ENCODE measurements at places on chromosomes 7 and 10. TPM values are rescaled to one million over a fixed set of nuclear protein-coding genes. Genes with fewer than 3 reads are reported as not detected.

DNA sequence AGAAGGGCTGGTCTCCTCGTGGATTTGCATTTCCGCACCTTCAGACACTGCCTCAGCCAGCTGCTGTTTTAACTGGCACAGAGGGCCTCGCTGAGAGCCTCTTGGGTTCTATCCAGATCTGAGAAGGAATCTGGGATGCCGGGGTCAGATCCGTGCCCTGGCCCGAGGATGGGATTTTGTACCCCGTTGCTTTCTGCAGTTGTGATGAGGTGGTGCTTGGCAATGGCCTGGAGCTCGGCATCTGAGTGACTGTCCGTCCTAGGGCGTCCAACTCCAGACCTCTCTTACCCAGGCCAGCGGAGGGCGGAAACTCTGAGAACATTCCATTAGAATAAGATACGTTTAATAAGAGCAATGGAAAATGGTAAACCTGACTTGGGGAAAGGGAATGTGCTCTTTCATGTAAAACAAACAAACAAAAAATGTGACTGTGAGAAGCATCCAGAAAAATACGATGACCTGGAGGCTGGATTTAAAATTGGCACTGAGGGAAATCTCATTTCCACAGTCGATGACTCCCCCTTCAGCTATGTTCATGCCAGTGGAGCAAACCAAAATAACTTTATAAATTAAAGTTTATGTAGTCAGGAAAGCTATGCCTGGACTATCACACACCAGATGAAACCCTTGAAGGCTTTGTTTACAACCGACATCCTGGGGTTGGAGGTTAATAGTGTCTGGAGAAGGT is 39.6 kb downstream of the GRK5 start:
- no peak for DNase-seq
- H3K27me3 ChIP-seq, result no peaks in the 10 kb centered on the region
- no peak overlapping the region for H3K4me3 ChIP-seq
- peaks cover 45% of the 10 kb centered on the region for H3K4me1 ChIP-seq
- H3K36me3 ChIP-seq, result peaks cover 20% of the 10 kb centered on the region

DNA sequence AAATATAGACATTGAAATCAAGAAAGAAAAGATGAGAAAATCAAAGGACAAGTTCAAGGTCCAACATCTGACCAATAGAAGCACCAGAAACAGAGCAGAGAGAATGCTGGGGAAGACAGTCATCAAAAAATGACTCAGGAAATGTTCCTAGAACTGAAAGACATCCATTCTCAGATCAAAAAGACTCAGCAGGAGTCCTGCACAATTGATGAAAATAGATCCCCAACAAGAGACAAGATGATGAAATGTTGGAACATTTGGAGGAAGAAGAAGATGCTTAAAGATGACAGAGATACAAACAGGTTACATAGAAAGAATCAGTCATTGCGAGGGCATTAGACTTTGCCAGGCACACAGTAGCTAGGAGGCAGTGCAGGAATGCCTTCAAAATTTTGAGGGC is 30.0 kb upstream of the EIF5AL1 start:
- no peak overlapping the region for H3K27ac ChIP-seq
- H3K36me3 ChIP-seq, result no peaks in the 10 kb centered on the region
- no peak for DNase-seq
- peaks cover 16% of the 10 kb centered on the region for H3K27me3 ChIP-seq
- H3K4me3 ChIP-seq, result no peak overlapping the region
- H3K4me1 ChIP-seq, result no peaks in the 10 kb centered on the region

DNA sequence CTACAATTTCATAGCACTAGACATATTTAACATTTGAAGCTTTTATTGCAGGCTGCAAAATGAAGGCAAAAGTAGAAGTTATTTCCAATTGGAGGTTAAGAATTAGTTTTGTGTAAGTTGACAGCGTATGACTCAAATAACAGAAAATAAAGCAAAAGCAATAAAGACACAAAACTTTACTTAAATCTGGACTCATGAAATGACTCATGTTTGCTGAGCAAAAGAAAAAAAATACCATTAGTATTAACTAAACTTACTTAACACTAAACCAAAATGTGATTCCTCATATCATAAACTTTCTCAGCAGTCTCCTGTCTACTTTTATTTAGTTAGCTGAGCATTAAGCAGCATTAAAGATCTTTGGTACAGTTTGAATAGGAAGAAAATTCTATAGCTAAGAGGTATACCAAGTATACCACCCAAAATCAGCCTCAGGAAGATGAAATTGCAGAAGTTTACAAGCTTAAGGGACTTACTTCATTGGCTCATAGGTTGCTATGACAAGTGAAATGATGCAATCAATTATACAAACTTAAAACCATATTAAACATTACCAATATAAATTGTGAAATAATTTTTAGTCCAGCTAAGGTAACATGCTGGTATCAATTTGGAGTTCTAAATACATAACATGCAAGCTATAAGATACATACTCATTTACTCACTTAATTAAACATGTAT is 1131.4 kb downstream of the XPNPEP1 start:
- no peaks in the 10 kb centered on the region for H3K36me3 ChIP-seq
- no peaks in the 10 kb centered on the region for H3K27me3 ChIP-seq
- H3K27ac ChIP-seq, result no peak overlapping the region
- DNase-seq, result no peak
- no peaks in the 10 kb centered on the region for H3K4me1 ChIP-seq

GRCh38 chr10:77441353-77442166 is 196.0 kb downstream of the KCNMA1 start:
- H3K36me3 ChIP-seq, result no peaks in the 10 kb centered on the region
- no peak overlapping the region for H3K4me3 ChIP-seq
- H3K27ac ChIP-seq, result no peak overlapping the region
- H3K27me3 ChIP-seq, result no peaks in the 10 kb centered on the region
- no peak for DNase-seq

GRCh38 chr7:10912077-10912476 is 61.6 kb upstream of the PHF14 start:
- H3K27me3 ChIP-seq, result peaks cover 2% of the 10 kb centered on the region
- no peak for DNase-seq
- H3K27ac ChIP-seq, result no peak overlapping the region
- no peak overlapping the region for H3K4me3 ChIP-seq

DNA sequence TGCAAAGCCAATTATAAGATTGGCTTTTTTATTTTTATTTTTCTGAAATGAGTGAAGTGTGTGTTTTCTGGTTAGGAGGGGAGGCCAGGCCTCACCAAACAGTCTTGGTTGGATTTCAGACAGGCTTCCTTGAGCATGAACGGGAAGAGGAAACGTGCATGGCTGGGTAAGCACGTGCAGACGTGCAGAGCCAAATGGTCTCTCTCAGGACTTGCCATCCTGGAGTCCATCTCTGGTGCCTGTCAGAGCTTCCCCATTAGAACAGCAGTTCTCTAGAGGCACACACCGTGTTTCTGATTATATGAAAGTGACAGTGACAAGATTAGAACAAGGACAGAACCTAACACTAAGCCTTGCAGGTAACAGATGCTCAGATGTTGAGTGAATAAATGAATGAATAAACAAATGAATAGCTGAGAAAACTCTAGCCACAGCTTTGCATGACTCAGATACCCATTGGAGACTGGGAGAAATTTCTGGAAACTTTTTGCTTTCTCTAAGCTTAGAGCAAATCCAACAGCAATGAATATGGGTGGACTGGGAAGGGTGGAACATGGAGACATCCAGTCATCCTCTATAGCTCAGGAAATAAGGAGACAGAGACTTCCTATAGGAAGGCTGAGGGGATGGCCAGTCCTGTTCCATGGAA is 11.8 kb upstream of the CALD1 start:
- H3K27me3 ChIP-seq, result no peaks in the 10 kb centered on the region
- H3K4me3 ChIP-seq, result no peak overlapping the region
- no peaks in the 10 kb centered on the region for H3K36me3 ChIP-seq
- no peaks in the 10 kb centered on the region for H3K4me1 ChIP-seq
- no peak overlapping the region for H3K27ac ChIP-seq

GRCh38 chr7:135822376-135822775 is 73.8 kb upstream of the FAM180A start:
- H3K4me3 ChIP-seq, result no peak overlapping the region
- H3K27ac ChIP-seq, result no peak overlapping the region
- DNase-seq, result no peak

DNA sequence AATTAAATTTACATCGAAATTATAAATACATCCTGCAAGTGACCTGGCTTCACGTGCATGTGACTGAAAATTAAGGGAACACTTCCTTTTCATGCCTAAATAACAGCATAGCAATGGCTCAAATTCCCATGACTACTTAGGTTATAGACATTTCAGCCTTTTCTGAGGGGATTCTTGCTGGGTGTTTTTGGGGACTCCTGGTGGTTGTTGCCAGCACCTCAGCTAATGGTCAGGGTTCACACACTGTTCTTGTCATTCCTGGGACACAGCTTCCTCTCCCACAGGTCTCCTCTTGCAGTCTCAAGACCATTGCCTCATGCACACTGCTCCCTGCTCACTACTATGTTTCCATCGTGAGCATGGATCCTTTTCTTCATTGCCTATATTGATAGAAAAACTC is 148.9 kb upstream of the GLI3 start:
- H3K4me1 ChIP-seq, result no peaks in the 10 kb centered on the region
- H3K27ac ChIP-seq, result no peak overlapping the region
- no peak for DNase-seq
- no peak overlapping the region for H3K4me3 ChIP-seq

GRCh38 chr7:31408140-31408729 is 67.7 kb upstream of the NEUROD6 start:
- H3K27me3 ChIP-seq, result no peaks in the 10 kb centered on the region
- no peaks in the 10 kb centered on the region for H3K36me3 ChIP-seq
- no peak overlapping the region for H3K4me3 ChIP-seq
- no peaks in the 10 kb centered on the region for H3K4me1 ChIP-seq
- DNase-seq, result no peak

- H3K36me3 ChIP-seq, result no peaks in the 10 kb centered on the region
- no peak overlapping the region for H3K27ac ChIP-seq
- no peaks in the 10 kb centered on the region for H3K4me1 ChIP-seq
- H3K4me3 ChIP-seq, result no peak overlapping the region
- DNase-seq, result no peak
Observed at GRCh38 chr7:39195967-39196366, 218.3 kb downstream of the POU6F2 start.

GRCh38 chr7:3229904-3230470 is 71.1 kb upstream of the SDK1 start:
- H3K36me3 ChIP-seq, result peaks cover 3% of the 10 kb centered on the region
- no peak overlapping the region for H3K4me3 ChIP-seq

DNA sequence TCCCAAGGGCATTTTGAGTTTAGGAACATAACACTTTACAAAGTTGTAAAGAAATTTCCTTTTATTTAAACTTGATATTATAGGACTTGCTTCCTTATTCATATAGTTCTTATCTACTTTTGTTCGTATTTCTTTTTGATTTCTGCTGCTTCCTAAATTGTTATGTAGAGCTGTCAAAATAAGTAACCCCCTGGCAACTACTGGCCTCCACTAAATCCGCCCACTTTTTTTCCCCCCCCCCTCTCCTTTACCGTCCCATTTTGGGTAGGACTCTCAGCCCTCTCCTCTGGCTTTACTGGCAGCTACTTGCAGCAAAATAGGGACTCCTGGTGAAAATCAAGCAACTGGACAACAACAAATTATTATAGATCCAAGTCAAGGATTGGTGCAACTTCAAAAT is 1.1 kb downstream of the SP4 start:
- H3K36me3 ChIP-seq, result peaks cover 33% of the 10 kb centered on the region
- no peaks in the 10 kb centered on the region for H3K27me3 ChIP-seq
- peak overlapping the region; percentile 99 for H3K4me3 ChIP-seq
- no peak for DNase-seq

- H3K4me3 ChIP-seq, result no peak overlapping the region
- H3K4me1 ChIP-seq, result no peaks in the 10 kb centered on the region
- DNase-seq, result no peak
- no peaks in the 10 kb centered on the region for H3K36me3 ChIP-seq
- peaks cover 2% of the 10 kb centered on the region for H3K27me3 ChIP-seq
Observed at GRCh38 chr10:71868192-71868697, 17.2 kb upstream of the PSAP start.

DNA sequence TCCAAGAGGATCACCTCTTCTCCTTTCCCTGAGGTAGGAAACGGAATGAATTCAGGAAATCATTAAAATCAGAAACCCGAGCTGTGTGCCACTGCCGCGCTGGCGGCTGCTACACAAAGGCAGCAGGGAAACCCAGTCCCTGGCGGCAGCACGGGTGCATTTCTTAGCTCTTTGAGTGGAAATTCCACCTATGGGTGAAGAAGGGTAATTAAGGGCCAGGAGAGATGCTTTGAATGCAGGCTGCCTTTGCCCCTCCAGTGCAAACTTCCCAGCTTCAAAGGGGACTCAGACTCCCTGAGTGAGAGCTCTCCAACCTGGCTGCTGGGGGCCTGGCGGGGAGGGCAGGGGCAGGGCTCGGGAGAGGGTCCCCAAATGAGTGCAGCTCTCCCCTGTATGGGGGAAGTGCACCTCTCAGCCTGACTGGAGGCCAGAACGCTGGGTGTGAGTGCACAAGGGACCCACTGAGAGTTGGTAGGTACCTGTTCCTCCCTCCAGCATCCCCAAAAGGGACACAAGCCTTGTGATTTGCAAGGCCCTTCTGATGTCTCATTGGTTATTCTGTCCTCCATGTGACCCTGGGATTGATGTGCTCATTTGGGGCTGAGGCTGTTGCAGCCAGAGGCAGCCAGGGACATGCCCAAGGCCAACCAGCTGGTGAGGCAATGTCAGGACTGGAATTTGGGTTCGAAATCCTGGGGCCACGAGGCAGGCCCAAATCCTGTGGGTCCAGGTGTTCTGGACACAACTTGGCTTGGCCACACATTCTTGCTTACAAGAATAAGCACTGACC is 16.3 kb upstream of the ZMIZ1 start:
- no peak overlapping the region for H3K4me3 ChIP-seq
- H3K36me3 ChIP-seq, result peaks cover 2% of the 10 kb centered on the region
- H3K27me3 ChIP-seq, result no peaks in the 10 kb centered on the region
- no peak for DNase-seq
- H3K27ac ChIP-seq, result no peak overlapping the region

DNA sequence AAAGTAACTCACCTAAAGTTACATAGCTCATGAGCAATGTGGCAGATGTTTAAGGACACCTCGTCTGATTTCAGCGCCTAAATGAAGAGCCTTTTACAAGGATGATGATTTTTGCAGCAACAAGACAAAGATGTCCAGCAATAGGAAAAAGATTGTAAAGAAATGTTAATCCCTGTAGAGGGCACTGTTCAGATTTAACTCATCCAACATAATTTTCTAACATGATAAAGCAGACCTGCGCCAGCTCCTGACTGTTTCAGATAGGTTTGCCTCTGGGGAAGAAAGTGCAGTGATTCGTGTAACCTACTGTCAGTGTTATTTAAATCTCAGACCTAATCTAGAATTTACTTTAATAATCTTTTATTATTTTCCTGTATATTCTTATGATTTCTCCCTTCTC is 595.2 kb downstream of the AUTS2 start:
- no peak overlapping the region for H3K4me3 ChIP-seq
- no peaks in the 10 kb centered on the region for H3K36me3 ChIP-seq
- H3K27ac ChIP-seq, result no peak overlapping the region

- H3K27me3 ChIP-seq, result peaks cover 5% of the 10 kb centered on the region
- H3K4me1 ChIP-seq, result no peaks in the 10 kb centered on the region
- DNase-seq, result no peak
- no peaks in the 10 kb centered on the region for H3K36me3 ChIP-seq
- no peak overlapping the region for H3K27ac ChIP-seq
- no peak overlapping the region for H3K4me3 ChIP-seq
Observed at GRCh38 chr10:60846173-60846572, 67.9 kb downstream of the CDK1 start.

The ADAM8 gene
- 133 TPM for total RNA-seq

The SPDYE16 gene
- total RNA-seq, result not detected

The STOX1 gene
- total RNA-seq, result 0.32 TPM

The SAMD9 gene
- 11.8 TPM for total RNA-seq

The ZMIZ2 gene
- 123 TPM for total RNA-seq

The PTPRN2 gene
- total RNA-seq, result 0.47 TPM

The AKR1E2 gene
- total RNA-seq, result 6.6 TPM

Data from activated T-helper 1 cell treated with anti-CD3 and anti-CD28 coated beads, Interleukin-12 subunit alpha, Interleukin-12 subunit beta, Interleukin-2, Interleukin-4 antibody, amounts not matched to agents 30 ng/mL and 10 ng/mL and 1 ng/mL, durations not matched to agents 14 hours and 24 hours and 36 hours (primary cell).